ENCODE measurements at places on chromosomes 5 and 9.

DNA sequence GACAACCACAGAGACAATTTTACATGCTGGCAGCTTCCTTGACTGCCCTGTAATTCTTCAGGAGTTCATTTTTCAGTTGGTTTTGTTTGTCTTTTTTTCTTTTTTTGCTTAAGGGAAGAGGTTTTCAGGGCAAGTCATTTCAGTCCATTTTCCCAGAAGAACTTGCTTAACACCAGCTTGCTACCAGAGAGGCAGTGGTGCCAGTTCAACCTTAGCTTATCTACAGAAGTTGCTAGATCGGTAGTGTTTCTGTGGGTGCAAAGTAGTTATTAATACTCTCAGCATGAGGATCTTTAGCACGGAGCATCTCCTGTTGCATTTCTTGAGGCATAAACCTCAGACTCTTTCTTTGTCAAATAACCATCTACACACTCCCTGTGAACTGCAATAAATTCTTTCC is 1.1 kb downstream of the SPEF2 start:
- H3K4me3 ChIP-seq = peak overlapping the region; percentile 78
- H3K4me1 ChIP-seq = peaks cover 34% of the 10 kb centered on the region
- H3K27me3 ChIP-seq = no peaks in the 10 kb centered on the region
- H3K27ac ChIP-seq = peak overlapping the region; percentile 98
- peaks cover 9% of the 10 kb centered on the region for H3K36me3 ChIP-seq
- DNase-seq = no peak

DNA sequence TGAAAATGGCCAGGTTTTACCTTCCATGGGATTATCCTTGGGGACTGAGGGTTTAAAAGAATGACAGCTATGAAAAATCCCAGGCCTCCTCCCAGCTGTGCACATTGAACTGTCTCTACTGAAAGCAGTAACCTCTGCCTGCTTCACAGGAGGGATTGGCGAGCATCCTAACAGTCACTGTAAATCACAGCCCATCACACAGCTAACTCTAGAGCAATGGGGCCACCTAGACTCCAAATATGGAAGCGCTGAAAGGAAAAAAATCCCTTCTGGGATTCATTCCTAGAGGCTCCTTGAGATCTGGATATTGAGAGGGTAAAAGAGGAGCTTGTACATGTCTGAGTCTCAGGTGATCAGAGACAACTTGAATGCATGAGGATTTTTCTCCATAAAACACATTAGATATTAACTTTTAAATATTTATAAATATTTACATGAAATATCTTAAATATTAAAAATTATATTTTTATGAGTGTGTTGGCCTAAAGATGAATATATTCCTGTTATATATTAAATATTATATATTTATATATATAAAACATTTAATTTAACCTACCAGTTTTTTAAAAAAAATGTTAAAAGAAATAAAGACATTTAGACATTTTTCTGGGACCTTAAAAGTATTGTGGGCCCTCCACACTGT is 133.8 kb upstream of the SLC24A2 start:
- DNase-seq = no peak
- no peak overlapping the region for H3K4me3 ChIP-seq
- no peak overlapping the region for H3K27ac ChIP-seq
- peaks cover 6% of the 10 kb centered on the region for H3K4me1 ChIP-seq
- peaks cover 34% of the 10 kb centered on the region for H3K27me3 ChIP-seq

GRCh38 chr5:120405286-120405864 is 58.7 kb upstream of the PRR16 start:
- no peaks in the 10 kb centered on the region for H3K36me3 ChIP-seq
- no peak overlapping the region for H3K4me3 ChIP-seq
- no peak for DNase-seq
- H3K27me3 ChIP-seq = no peaks in the 10 kb centered on the region
- H3K27ac ChIP-seq = no peak overlapping the region

GRCh38 chr5:17186256-17186655 is 31.2 kb upstream of the BASP1 start:
- no peak for DNase-seq
- H3K36me3 ChIP-seq = no peaks in the 10 kb centered on the region
- no peak overlapping the region for H3K27ac ChIP-seq
- no peak overlapping the region for H3K4me3 ChIP-seq

DNA sequence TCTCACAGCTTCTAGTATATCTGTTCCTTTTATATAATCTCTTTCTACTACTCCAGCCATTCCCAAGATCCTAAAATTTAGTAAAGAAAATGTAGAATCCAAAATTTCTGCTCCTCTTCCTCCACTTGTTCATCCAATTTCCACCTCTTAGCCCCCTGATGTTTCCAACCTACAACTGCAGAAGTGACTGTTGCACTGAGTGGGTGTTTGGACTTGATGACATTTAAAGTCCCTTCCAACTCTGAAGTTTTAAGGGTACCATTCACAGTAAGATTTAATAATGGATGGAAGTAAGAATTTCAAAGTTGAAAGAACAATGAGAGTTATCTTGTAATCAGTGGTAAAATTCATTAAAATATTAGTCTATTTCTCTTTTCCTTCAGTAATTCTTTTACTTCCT is 5.5 kb downstream of the DIAPH1 start:
- H3K36me3 ChIP-seq = peaks cover 31% of the 10 kb centered on the region
- H3K4me3 ChIP-seq = peak overlapping the region; percentile 44
- no peaks in the 10 kb centered on the region for H3K27me3 ChIP-seq
- peaks cover 83% of the 10 kb centered on the region for H3K4me1 ChIP-seq
- H3K27ac ChIP-seq = peak overlapping the region; percentile 73

GRCh38 chr5:165360784-165361542 is 1855.5 kb downstream of the MAT2B start:
- H3K27me3 ChIP-seq = no peaks in the 10 kb centered on the region
- H3K27ac ChIP-seq = no peak overlapping the region
- DNase-seq = no peak
- H3K4me1 ChIP-seq = no peaks in the 10 kb centered on the region
- no peak overlapping the region for H3K4me3 ChIP-seq

DNA sequence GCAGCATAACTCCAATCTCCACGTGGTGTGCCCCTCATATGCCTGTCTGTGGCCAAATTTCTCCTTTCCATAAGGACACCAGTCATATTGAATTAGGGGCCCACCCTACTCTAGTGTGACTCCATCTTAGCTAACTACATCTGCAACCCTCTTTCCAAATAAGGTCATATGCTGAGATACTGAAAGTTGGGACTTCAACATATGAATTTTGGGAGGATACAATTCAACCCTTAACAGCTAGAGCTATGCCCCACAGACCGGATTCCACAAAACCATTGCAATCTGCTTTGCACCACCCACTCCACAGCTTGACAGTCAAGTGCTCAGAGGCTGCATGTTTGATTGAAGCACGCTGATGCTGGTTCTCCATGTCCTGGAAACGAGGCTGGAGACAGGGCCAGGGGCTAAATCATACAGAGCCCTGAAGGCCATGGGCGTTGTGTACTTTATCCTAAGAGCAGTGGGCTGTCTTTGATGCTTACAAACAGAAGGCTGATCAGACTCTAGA is 122.8 kb downstream of the MTX3 start:
- H3K36me3 ChIP-seq = peaks cover 1% of the 10 kb centered on the region
- H3K4me1 ChIP-seq = no peaks in the 10 kb centered on the region
- no peak for DNase-seq
